Stimulated activated CD4-positive, alpha-beta T cell treated with anti-CD3 and anti-CD28 coated beads, Interleukin-15, amount 100 ng/mL, for 1 hour (primary cell): ENCODE measurements at places on chromosomes 6 and 20.

- DNase-seq = no peak
Observed at GRCh38 chr20:6606651-6607050, 160.8 kb upstream of the BMP2 start.

DNA sequence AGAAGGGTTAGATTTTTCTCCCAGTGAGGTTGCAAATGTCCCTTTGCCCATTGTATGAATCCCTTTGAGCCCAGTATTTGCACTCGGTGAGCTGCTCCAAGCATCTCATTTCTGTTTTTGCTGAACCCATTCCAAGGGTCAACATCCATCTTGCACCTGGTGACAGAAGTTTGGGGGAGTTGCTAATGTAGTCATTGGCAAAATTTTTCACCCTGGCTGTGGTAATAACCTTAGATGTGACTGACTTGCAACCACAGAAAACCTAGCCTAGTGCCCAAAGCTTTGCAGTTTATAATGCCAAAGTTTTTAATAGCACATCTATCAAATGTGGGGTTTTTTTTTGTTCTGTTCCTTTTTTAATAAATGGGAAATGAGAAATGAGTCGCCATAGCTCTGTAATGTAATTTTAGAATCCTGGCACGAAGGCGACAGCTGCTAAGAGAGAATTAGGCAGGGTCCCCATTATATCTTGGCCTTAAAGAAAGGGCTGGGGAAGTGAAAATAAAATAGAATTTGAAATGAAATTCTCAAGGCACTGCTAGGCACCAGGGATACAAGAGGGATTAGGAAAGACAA is 682.8 kb downstream of the KIF16B start:
- no peak for DNase-seq

DNA sequence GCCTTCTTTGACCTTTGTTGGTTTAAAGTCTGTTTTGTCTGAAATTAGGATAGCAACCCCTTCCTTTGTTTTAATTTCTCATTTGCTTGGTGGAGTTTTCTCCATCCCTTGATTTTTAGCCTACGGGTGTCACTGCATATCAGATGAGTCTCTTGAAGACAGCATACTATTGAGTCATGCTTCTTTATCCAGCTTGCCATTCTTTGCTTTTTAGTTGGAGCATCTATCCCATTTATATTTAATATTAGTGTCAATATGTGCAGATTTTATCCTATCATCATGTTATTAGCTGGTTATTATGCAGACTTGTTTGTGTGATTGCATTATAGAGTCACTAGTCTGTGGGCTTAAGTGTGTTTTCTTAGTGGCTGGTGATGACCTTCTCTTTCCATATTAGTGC is 622.2 kb downstream of the MMUT start:
- DNase-seq = no peak

- no peak for DNase-seq
Observed at GRCh38 chr6:25360621-25361020, 81.4 kb downstream of the CARMIL1 start.

- DNase-seq = no peak
Observed at GRCh38 chr6:21664314-21665109, 71.0 kb downstream of the SOX4 start.

- no peak for DNase-seq
Observed at GRCh38 chr6:155968921-155969320, 513.3 kb upstream of the NOX3 start.

GRCh38 chr20:19881080-19881840 is 123.2 kb downstream of the RIN2 start:
- no peak for DNase-seq

DNA sequence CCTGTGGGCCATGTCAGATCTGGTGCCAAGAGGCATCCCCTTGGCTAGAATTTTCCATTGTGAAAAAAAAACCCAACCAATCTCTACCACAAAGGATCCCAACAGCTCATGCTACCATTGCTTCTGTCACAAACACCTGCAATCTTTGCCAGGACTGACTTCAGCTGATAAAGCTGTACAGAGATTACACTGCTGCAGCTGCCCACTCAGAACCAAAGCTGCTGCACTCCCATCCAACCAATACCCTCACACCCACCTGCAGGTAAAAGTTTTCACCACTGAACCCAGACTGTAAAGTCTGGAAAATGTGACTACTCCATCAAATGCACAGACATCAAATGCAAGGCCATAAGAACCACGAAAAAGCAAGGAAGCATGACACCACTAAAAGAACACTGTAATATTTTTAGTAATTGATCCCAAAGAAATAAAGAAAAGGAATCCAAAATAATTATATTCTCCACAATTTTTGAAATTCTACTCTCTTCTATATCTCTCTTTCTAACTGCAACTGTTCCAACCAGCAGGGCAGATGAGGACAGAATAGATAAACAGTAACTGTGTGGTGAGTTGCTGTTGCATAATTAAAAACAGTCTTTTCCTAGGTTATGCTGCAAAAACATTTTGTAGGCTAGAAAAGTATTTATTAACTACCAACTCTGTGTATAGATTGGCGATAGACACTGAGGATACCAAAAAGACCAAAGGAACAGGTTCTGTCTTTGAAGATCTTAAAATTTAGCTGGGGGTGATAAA is 128.0 kb upstream of the MCHR2 start:
- no peak for DNase-seq

DNA sequence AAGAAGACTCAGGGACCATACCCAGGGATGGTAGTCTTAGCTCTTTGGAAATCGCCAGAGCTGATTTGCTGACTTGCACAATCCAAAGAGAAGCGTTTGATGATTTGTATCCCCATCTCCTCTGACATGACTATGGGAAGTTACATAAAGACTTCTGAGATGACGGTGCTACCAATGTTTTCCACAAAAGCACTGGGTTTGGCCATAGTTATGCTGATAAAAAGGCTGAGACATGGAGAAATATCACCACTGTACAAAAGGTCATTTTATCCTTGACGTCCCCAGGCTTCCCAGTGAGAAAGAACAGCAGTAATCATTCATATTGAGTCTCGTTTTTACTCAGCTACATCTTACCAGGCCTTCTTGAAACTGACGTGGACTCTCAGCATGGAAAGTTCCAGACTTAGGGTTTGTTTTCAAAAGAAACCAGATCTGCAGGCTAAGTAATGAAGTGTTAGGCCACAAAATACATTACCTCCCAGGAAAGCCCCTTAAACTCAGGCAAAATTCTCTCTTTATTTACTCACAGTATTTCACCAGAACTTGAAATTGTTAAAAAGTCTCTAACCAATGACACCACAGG is 370.3 kb upstream of the JARID2 start:
- DNase-seq = no peak

DNA sequence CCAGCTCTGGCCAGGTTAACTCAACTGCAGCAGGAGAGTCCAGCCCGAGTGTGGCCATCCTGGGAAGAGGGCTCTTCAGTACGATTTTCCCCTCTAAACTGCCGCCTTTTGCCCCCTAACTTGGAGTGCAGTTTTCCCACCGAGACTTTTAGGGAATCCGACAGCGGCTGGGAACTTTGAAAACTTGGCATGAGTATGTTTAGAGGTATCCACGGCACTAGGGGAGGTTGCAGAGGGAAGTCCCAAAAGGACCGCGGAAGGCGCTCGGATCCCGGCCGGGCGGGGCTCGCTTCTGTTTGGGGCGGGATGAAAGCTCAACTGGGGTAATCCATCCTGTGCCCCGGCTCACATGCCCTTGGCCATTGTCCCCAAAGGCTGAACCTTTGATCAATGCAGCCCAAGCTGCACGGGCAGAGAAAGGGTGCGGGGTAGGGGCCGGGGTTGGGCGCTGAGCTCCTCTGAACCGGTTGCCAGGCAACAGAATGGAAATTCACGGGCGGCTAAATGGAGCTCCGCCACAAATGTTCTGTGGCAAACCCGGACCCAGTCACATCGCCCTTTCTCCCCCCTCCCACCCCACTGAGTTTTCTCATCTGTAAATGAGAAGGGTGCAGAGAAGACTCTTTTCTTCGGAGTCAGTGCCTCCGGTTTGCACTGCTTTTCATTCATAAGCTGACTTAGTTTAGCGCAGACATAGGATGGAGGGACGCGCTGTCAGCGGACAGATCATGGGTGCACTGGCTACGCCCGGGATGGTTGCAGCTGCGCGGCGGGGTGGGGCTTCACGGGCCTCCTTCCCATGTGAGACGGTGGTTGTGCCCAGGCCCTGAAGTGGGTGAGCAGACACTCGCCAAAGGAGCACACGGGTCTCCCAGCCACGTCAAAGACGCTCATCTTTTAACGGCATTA is 2.3 kb downstream of the BMP6 start:
- no peak for DNase-seq

DNA sequence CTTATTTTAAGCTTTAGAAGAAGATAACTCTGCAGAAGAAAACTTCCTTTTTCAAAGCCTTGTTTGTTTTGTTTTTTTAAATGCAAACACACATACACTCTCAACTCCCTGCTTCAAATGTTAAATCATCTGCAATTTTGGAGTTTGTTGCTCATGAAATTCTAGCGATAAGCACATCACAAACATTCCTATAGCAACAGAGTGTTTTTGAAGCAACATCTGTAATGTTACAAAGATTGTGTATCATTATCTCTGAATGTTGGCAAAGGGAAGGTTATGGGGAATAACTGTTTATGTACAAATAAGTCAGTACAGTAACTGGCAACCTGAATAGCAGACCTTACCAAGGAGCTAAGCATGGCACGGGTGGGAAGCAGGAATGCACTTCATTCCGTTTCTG is 84.8 kb upstream of the MRPS10 start:
- DNase-seq = no peak
